ENCODE measurements at places on chromosomes 1 and 21.

DNA sequence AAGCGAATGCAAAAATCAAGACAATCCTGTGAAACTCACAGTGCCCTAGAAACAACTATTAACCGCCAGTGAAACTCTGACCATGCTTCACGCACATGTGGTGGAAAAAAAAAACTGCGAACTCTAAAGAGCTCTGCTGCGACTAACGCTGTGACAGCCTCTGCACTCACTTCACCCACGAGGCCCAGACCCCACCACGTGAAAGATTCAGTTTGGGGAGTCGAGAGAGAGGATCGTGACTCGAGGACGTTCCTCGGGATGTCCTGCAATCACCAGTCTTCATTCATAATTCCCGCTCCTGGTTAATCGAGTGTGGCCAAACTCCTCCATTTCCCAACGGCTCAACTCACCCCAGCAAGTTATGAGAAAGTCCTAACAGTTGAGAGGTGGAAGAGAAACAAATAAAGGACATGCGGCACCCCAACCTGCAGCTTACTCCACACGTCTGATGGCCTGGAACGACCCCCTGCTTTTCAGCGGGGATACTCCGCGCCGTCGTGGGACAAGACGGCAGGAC is 1.1 kb downstream of the SERBP1 start:
- no peak for DNase-seq

GRCh38 chr1:248243204-248243603 is 12.0 kb downstream of the OR2M4 start:
- no peak for DNase-seq

GRCh38 chr1:109191377-109191776 is 22.3 kb upstream of the SARS1 start:
- no peak for DNase-seq

DNA sequence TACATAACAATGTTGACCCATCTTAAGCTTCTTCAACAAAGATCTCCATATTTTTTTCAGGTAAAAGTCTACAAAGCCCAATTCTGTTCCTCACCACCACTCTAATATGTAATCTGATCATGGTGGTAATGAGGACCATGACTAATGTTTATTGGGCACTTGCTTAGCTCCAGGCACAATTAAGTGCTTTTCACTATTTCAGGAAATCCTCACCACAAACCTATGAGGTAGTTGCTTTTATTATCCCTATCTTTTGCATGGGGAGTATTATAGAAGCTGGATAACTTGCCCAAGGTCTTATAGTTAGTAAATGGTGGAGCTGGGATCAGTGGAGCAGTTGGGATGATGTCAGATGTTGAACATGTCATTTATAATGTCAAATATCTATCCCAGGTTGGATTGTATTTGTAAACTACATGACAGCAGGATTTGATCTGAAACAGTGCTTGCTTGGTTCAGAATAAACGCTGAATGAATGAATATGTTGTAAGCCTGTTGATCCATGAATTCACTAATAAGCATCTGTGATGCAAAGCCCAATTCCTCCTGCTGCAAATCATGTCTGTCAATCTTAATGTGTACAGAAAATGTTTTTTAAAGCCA is 283.3 kb upstream of the ST6GALNAC5 start:
- DNase-seq, result no peak

GRCh38 chr1:6801966-6802365 is 16.7 kb downstream of the CAMTA1 start:
- no peak for DNase-seq

DNA sequence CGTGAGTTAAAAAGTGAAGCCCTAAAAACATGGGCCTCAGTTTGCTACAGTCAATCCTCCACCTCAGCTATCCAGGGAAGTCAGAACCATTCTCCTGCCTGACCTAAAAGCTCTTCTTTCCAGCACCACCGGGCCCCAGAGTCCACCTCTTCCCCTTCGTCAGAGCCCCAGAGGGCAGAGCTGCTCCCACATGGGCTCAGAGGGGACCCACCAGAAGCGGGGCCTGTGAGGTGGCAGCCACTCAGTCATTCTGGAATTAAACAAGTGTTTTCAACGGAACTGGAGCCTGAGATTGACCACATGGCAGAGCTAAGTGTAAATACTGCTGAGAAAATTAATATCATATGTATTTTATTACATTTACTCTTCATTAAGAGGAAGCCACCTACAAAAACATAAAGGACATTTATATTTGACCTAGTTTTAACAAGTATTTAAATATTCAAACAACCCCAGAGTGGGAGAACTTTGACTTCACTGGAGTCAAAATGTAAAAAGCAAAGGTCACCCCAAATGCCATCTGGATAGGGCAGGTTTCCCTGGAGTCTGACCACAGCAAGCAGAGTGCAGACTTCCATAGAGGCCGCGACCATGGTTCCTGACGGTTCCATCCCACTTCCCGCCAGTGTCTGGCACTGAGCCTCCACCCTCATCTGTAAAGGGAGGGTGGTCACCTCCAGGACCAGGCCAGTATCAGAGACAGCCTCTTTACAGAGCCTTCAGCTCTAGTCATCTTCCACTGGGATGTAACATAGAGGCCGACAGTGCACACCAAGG is 1.8 kb downstream of the SUMO3 start:
- peak; percentile 65 for DNase-seq

DNA sequence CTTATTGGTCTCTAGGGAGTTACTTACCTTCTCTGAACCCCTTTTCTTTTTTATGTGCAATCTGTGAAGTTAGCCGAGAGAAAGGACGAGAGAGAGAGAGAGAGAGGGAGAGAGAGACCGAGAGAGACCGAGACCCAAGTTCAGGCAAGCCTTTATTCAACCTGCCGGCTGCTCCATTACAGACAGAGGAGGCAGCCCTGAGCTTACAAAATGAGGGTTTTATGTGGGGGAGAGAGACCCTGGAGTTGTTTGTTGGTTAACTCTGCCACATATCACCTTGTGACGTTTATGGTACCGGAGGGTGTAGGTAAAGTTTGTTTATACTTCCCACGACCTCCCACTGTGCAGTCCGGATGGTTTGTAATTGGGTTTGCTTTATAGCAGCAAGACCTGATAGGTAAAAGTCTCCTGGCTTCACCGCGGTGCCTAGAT is 1.5 kb upstream of the MCOLN3 start:
- DNase-seq, result no peak
